ENCODE measurements at places on chromosomes 16 and 17.

DNA sequence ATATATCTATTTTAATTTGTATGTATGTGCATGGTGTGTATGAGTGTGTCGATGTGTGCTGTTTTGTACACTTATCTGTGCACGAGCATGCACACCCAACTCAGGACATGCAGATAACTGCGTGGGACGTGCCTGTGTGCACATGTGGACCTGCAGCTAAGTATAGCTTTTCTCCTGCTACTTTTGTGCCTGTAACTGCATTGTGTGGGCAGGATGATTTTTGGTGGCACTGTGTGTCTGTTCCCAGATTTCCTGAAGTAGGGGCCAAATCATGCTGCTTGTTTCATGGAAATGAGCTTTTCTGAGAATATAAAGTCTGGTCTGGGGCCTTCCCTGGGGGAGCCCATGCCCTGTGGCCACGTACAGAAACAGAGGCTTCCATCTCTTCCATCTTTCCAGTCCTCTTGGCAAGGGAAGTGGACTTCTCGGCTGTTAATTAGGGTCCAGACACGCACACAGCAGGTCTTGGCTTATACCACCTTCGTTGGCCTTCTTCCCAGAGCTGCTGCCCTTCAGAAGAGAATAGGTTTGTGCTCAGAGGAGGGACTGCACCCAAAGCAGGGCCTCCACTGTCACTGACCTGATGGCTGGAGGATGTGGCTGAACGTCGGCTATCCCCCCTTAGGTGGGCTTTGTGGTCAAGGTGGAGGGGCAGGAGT, 30.2 kb downstream of the SPNS3 start:
- no peak for DNase-seq

DNA sequence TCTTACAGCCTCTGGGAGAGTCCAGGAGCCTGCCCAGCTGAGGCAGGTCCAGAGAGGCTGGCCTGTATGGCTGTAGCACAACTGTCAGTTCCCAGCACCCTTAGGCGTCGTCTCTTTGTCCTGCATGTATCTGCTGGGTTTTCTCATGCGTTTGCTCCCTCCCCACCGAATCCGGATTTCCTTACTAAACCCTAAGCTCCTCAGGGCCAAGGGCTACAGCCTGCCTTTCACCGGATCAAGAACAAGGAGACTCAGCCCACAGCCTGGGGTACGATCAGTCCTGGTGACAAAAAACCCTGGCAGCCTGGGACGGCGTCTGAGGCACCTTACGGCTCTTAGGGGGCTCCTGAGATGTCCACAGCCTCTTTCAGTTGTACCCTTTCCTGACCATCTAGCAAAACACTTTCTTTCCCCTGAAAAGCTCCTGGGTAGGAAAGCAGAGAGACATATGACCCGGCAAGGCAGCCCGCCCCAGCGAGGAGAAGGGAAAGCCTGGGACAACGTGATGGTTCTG, 12.2 kb downstream of the HIC1 start:
- DNase-seq, result no peak

GRCh38 chr17:4502466-4503154, 3.9 kb downstream of the SPNS2 start:
- no peak for DNase-seq

DNA sequence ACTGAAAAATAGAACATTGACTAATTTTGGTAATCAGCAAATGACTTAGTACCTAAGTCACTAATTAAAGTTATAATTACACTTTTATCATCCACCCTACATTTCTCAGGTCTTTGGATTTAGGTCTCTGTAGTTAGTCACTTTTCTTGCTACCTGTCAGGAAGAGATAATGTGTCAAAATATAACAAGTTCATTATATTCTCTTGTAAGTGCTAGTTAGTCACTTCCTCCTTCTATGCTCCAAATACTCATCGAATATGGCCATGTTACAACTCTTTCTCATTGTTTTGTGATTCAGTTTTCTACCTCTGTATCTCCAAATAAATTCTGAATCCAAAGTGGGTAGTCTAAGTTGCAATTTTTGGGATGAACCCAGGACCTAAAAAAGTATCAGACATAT, 163.5 kb upstream of the KIF2B start:
- DNase-seq, result no peak

DNA sequence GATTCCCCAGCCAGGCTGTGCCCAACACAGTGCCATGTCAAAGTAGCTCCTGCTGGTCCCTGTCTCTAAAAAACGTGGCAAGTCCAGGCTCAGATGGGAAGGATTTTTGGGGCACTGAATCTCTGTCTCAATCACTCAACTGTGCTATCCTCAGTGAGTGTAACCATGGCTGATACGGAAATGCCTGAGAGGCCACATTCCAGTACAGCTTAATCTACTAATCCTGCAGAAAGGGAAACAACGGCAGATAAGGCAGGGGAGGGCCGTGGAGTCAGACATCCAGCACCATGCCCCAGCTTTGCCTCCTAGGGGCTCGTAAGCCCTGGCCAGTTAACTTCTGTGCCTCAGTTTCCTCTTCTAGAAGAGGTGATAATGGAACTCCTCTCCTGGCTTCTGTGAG, 251.7 kb downstream of the CPPED1 start:
- DNase-seq, result no peak

GRCh38 chr16:60655514-60656153, 1380.6 kb downstream of the CDH8 start:
- no peak for DNase-seq

Measured in type B pancreatic cell (in vitro differentiated cells).